ENCODE measurements at places on chromosomes 5 and 9.
A peak's percentile ranks its signal among the peaks of the same experiment; 100 is the strongest.

GRCh38 chr5:87182649-87183048, 85.0 kb upstream of the RASA1 start:
- no peak for DNase-seq

DNA sequence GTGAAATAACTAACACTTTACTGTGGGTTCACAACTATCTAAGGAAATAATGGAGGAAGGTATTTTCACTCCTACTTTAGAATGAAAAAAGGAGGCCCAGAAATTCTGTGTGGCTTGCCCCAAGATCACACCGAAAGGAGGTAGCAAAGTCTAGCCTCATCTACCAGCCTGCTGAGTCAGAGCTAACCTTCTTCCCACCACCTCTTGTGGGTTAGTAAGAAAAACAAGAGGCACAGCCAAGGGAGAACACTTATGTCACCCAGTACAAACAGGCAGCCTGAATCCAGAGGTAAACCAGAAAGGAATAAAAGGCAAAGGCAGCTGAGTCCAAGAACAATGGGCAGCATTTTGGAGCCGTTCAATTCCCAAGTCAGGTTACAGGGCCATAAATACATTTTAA, 91.9 kb upstream of the RASEF start:
- DNase-seq: no peak

DNA sequence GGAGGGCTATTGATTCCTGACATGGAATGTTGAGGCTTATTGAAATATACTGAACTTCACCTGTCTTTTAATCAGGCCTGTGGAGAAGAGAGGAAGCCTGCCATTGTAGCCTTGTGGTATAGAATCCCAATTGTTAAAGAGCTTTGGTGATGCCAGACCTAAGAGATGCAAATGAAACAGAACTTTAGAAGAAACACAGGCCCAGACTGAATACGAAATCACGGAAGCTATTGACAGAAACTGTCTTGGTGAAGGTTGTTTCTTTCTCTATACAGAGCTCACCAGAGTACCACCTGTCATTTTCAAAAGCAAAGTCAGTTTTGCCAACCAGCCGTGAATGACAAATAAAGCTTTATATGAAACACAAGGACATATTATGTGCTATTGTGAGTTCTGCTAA, 660.3 kb downstream of the ISL1 start:
- DNase-seq: no peak

GRCh38 chr9:74147906-74148305, 349.2 kb upstream of the RORB start:
- DNase-seq: no peak

DNA sequence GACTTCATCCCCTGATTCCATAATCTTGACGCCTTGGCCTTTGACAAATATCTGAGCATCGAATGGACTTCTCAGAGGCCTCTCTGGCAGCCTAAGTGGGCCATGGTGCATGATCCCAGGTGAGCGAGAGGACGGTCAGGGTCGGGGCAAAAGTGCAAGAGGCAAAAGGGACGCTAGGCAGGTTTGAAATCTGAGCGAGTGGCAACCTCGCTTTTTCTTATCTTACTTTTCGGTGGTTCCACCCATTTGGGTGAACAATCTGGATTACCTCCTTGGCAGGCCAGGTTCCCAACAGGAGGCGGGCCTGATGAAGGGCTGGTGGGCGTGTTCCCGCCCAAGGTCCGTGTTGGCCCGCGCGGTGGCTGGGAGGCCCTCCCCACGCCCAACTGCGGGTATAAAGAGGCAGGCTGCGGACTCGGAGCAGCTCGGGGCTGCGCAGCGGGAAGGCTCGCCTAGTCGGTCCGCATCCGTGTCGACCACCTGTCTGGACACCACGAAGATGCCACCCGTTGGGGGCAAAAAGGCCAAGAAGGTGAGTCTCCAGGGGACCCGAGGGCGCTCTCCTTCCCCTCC, at the start of gene BHMT:
BHMT (plus strand) TSS at position 423 of the 573 bp plus-strand sequence; CDS start at position 500, 77 bp downstream.
- DNase-seq: no peak

GRCh38 chr5:176559683-176560082, 10.5 kb downstream of the CDHR2 start:
- DNase-seq: peak; percentile 72

- DNase-seq: no peak
Measured at GRCh38 chr9:111003182-111003581, 35.1 kb downstream of the LPAR1 start.

GRCh38 chr5:65299861-65300260, 181.9 kb downstream of the ADAMTS6 start:
- no peak for DNase-seq

DNA sequence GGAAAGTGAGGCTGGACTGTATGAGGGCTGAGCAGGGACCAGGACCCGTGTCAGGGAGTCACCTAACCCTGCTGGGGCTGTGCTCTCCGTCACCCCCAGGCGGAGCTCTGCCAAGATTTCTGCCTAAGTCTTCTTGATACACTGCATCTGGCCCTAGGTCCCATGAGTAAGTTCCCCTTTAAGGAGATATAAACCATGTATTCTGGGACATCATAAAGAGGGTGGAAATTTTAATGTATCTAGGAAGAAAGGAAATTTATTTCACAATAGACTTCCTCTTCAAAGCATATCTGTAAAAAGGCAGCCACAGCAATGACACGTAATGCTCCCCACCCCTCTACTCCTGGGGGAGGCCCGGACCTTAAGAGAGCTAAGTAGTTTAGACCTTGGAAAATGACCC, 183.4 kb downstream of the FBXL7 start:
- DNase-seq: peak; percentile 86

DNA sequence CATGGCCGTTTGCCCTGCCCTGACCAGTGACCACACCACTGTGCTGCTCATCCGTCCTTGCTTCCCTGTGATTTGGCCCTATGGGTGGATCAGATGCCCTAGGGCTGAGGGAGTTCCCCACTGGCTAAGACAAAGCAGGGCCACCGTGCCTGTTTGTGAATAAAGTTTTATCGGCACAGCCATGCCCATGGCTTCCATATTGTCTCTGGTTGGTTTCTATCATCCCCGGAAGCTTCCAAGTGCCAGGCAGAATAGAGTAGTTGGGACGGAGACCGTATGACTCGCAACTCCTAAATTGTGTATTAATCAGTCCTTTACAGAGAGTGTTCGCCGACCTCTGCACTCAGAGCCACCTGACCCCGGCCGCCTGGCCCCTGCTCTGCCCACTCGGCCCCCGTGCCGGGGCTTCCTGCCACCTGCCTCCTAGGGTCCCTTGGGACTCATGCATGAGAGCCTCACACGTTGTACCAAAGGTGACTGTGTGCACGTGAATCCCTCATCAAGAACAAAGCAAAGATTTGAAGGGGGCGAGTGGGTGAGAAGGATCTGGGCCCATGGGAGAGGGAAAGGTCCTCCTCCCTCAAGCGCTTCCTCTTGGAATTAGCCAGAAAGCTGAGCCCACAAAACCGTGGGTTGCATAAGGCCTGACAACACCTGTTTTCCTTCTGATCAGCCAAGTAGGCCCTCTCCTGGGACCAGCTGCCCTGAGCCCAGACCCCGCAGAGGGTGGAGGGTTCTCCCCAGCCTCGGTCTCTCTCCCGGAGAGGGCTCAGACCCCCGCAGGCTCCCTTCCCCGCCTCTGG, 11.7 kb upstream of the FCN2 start:
- DNase-seq: no peak

- DNase-seq: no peak
Measured at GRCh38 chr5:181152406-181152805, 5.0 kb downstream of the OR2V2 start.

- DNase-seq: peak; percentile 44
Measured at GRCh38 chr5:93395971-93396379, 185.0 kb downstream of the NR2F1-AS1 start.

GRCh38 chr9:16272776-16273175, 597.7 kb downstream of the BNC2 start:
- no peak for DNase-seq

- no peak for DNase-seq
Measured at GRCh38 chr9:5652821-5653220, 23.9 kb downstream of the RIC1 start.

- peak; percentile 65 for DNase-seq
Measured at GRCh38 chr5:431001-431710, 11.8 kb upstream of the EXOC3 start.

DNA sequence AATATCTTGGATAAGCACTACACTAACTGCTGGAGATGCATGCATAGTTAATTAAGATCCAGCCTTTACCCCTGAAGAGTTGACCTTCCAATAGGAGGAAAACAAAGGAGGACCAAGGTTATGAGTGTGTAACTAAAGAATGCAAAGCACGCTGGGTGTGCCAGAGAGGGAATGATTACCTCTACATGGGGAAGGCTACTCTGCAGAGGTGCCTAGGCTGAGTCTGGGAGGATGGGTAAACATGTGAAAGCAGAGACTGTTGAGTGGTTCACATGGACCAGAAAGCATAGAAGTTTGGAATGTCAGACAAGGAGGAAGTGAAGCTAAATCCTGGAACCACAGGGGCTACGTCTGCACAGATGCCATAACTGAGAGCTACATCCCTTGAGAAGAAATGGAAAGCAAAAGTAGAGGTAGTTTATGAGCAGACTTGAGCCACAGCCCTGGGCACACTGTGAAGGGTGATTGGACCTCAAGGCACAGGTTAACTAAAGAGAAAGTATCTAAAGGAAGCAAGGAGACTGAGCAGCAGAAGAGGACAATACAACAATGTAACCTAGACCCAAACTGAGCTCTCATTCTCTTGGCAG, 176.2 kb downstream of the DENND1A start:
- no peak for DNase-seq

DNA sequence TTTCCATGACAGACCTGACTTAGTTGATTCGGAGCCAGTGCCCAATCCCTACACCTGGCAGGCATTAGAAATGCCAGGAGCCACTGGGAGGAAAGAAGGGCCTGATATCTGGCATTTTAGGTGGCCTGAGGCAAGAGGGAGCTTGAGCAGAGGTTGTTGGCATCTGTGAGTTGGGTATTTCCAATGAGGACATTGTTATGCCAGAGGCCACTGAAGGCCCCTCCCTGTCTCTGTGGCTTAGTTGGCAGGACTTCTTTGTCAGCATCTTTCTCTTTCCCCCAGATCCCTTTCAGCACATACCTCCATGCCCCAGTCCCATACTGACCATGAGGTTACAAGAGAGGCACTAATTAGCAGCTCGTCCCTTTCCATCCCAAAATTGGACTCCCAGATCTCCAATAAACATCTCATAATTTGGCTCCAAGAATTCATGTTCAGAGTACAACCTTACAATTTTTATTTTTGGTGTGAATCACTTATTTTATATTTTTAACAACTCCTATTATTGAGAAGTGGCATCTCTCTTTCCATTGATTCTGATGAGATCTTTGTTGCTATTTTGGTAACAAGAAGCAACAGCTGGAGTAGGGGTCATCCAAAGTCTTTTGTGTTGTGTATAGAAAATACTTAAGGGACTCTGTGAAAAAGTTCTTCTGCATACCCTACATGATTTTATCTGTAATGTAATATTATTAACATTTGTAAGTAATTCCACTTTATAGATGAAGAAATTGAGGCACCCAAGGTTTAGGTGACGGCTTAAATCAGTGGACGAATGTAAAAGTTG, 68.6 kb upstream of the MAP3K1 start:
- no peak for DNase-seq

DNA sequence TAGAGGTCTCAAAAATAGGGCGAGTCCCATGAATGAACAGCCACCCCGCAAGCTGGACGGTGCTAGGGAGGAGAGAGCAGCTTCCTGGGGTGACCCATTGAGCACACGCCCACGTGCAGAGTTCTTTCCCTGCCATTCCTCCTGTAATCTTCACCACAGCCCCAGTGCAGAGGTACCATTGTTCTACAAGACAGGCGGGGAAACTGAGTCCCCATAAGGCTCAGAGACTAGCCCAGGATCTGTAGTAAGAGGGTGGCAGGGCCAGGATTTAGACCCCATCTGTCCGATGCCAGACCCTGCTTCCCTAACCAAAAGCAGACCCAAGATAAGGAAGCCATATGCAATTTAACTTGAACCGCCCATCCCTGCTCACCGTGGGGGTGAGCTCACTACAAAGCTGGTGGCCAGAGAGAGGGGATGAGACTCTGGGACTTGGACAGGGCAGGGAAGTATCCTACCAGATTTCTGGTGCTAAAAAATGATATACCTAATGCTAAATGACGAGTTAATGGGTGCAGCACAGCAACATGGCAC, 36.7 kb upstream of the ORM1 start:
- DNase-seq: no peak

DNA sequence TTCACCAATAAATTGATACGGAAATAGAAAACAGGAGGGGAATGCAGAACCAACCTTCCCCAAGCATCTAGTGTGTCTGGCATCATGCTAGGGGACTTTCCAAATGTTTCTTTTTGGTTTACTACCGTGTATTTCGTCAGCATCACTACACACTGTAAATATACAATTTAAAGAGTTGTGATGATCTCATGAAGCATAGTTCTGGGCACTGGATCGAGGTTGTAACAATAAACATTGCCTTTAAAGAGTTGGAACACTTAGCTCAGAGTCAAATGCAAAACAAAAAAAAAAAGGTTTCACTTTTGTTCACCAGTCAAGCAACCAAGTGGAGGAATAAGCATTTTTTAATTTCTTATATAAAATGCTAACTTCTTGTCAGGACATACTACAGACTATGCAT, 2.9 kb upstream of the SCAI start:
- no peak for DNase-seq

GRCh38 chr5:169178754-169179153, 122.2 kb downstream of the SLIT3 start:
- no peak for DNase-seq

DNA sequence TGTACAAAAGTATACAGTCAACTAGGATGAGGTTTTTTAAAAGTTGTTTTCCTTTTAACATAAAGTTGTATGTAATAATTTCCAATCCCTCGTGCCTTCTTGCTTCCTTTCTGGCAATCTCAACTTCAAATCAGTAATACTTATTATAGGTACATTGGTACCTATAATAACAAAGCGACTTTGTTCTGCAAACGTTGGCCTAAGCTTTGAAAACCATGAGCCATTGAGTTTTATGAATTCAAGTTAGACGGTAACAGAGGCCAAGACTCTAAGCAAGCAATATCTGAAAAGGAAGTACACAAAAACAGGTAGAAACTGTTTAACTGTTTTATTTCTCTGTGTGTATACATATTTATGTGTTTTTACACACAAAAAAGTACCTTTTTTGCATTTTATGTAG, 135.2 kb upstream of the GRHPR start:
- DNase-seq: no peak

- DNase-seq: peak; percentile 53
Measured at GRCh38 chr9:136151214-136151804, 32.6 kb upstream of the TMEM250 start.

DNA sequence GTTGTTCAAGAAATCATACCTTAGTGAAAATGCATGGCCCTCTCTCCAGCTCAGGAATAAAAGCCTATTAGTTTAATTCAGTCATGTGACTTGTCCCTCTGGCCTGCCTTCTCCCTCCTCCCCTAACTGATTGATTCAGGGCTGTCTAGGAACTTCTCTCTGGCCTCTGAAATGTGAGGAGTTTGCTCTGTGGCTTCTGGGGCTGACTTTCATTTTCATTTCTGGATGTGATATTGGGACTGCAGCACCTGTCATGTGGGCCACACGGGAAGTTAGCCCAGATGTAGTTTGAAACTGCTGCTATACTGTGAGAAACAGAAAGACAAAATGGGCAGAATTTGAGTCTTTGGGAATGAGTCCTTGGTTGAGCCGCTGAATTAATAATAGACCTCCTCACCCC, 44.8 kb downstream of the PARP8 start:
- no peak for DNase-seq

Data from mesendoderm (in vitro differentiated cells).